ENCODE measurements at places on chromosomes 7 and 10.

DNA sequence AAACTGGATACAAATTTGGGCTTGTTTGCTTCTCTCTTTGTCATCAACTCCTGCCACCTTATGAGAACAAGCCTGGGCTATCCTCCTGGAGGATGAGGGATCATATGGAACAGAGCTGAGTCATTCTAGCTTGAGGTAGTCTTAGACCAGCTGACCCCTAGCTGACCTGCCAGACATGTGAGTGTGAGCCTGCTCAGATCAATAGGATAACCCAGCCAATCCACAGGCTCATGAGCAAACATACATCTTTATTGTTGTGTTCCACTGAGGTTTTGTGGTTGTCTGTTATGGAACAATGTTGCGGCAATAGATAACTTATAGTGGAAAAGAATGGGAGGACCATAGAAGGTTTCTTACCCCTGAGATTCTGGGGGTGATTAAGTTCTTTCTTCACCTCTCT lies 54.5 kb upstream of the FAM180A start:
- no peak for DNase-seq

DNA sequence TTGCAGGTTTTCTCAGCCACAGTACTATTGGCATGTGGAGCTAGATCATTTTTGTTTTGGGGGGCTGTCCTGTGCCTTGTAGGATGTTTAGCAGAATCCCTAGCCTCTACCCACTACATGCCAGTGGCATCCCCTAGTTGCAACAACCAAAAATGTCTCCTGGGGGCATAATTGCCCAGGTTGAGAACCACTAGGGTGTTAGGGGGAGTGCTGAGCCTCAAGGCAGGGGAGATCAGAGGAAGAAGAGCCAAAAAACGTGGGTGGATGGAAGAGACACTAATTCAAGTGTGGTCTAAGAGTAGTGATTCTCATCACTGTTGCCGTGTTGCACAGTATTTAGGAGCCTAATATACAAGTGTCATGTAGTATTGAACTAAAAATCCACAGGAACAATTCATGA lies 31.7 kb upstream of the CCNY start:
- DNase-seq = no peak

- DNase-seq = peak; percentile 49
These were observed 108.0 kb downstream of the GRK5 start for GRCh38 chr10:119315128-119316001.

DNA sequence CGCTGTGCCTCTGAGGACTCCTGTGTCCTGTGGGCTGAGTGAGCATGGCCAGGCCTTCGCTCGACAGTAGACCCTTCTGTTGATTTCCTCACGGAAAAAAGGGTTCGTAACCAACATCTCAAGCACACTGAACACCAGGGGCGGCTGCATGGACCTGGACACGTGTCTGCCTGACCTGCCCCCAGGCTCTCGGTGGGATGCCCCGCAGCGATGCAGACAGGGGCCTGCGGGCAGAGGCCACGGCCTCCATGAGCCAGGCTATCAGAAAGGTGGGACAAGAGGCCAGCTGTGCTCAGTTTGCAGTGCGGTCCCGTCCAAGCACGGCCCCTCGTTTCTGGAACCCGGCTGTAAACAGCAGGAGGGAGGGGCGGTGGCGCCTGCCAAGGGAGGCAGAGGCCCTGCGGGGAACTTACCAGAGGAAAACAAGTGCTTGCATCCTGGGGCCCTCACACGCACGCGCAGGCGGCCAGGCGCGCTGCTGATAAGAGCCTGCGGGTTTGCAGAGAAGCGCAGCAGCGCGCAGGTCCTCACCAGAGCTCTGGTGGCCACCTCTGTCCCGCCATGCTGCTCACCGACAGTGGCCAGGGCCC lies 10.6 kb downstream of the GPR146 start:
- DNase-seq = no peak

DNA sequence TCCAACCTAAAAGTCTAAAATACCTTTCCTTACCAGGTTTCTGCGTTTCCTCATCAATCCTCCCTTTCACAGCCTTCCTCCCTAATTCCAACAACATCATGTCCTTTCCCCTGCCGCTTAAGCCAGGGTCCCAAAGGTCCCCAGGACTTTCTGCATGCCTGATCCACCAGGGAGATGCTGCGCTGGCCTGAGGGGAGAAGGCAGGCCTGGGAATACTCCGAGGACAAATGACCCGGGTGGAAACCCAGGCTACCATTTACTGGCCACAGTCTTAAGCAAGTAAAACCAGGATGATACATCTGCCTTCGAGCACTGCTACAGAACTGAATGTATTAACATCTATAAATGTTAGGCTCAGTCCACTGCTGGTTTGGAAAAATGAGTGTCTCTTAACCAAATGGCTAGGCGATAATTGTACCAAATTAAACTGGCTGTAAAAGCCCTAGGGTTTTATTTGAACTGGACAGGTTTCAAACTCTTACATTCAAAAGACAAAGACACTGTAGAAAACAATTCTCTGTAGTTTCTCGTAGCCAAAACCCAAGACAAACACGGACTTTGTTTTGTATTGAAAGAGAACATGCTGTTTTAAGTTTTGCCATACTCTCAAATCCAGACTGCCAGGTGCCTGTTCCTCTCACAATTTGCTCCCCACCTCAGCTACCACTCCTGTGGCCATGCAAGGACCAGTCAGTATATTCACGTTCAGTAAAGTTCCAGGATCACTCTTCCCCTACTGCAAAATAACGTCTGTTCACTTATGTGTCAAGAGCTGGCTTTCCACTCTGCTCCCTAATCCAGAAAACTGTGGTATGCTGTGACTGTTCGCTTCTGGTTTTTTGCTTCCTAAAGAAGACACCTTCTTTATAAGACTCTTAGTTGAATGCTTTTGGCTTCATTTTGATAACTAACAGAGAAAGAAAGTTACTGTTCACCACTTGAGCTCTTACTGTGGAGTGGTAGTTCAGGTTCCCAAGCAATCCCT lies 145.7 kb downstream of the RNF216 start:
- DNase-seq = no peak

DNA sequence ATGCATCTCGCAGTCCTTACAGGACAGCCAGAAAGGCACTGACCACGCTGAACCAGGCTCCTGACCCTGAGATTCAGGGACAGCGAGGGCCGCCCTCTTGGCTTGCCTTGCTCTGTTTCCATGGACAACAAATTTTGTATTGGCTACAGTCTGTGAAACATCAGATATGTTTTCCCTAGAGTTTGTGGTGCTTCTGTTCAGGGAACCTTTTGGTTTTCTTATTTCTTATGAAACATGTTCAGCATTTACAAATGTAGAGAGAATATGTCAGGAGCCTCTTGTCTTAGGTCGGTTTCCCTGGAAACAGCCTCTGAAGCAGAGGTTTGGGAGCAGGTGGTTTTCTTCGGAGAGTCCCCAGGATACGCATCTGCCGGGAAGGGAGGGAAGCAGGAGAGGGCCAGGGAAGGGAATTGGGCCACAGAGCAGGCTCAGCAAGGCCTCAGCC lies 260.1 kb downstream of the CCDC3 start:
- DNase-seq = no peak

- DNase-seq = no peak
These were observed 25.9 kb upstream of the GOLGA7B start for GRCh38 chr10:97823734-97824133.

DNA sequence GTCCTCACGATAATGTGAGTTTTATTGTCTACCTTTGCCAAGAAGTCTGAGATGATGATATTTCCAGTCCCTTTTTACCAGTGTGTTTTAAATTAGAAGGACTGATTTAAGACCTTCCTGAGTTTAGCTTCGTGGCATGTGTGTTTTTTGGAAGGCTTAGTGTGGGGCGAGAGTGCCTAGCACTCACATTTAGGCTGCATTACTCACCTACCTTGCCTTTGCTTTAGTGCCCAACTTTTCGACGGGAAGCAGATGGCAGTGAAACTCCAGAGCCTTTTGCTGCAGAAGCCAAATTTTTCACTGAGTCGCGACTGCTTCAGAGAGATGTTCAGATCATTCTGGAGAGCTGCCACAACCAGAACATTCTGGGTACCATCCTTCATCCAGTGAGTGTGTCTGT lies 50.9 kb downstream of the SND1 start:
- DNase-seq = no peak

DNA sequence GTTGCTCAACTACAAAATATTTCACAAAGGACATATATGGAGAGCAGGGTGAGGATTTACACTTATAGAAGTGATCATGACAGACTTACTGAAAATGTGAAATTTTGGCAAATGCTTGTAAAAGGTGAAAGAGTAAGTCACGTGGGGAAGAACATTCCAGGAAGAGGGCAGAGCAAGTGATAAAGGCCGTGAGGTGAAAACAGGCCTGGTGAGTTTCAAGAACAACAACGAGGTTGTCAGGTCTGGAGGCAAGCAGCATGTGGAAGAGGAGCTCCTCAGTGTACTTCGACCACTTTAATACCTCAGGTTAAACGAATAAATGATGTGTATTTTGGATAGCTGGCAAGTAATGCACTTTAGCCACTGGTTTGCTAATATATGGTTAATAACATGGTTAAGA lies 706.7 kb downstream of the PCDH15 start:
- DNase-seq = no peak

DNA sequence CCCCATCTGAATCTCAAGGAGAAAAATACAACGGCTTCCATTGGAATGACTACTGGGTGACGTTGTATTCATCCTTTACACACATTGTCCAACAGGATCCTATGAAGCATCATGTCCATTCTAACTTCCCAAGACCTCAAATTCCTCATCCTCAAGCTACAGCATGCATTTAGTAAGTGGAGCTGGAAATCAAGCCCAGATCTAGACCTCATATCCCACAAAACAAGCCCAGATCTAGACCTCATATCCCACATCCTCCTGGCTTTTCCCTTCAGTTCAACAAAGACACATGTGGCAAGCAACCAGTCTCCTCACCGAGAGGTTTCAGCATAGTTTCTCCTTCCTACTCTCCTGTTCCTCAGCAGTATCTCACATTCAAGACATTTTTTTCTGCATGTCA lies 12.2 kb downstream of the IGF2BP3 start:
- no peak for DNase-seq

DNA sequence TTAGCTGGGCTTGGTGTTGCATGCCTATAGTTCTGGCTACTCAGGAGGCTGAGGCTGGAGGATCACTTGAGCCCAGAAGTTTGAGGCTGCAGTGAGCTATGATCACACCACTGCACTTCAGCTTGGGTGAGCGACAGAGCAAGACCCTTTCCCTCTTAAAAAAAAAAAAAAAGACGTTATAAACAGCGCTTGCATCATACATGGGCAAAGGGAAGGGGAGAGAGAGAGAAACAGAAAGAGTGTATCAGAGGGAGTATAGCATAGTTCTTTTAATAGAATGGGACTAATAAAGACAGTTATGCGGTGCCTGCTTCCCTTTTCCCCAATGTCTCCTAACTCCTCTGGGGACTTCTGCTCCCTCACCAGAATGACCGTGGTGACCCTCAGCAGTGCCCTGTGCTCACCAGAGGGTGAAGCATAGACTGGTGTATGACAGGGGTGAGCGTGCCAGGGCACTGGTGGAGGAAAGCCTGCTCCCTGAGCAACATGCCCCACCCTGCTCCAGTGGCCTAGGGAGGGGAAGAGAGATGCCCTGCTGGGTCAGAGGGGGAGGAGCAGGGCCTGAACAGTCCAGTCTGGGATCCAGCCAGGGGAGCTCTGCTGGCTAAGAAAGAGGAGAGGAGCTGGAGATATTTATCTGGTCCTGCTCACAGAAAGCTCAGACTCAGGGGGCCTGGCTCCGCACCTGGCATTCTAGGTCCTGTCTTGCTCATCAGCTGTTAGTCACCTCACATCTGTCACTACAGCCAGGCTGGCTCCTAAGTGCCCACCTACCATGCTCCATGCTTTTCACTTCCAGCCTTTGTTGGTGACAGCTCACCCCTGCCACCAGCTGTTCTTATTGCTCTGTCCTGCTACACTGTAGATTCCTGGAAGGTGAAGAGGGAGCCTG lies 2.2 kb downstream of the PDZD7 start:
- DNase-seq = no peak

GRCh38 chr10:36393801-36394200 lies 731.6 kb upstream of the ANKRD30A start:
- no peak for DNase-seq

DNA sequence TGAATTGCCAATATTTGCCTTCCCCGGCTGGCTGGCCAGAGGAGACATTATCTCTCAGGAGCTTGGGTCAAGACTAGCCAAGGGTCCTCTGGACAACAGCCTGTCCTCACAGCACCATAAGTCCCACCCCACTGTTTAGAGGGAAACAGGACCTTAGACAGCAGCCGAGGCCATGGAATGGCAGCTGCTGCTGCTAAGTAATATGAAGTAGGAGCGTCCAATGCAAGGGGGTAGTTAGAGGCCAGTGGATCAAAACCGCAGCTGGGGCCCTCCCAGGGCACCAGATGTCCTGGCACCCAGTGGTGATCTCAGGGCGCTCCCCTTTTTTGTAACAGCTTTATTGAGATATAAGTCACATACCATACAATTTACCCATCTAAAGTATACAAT lies 12.9 kb upstream of the KCP start:
- DNase-seq = no peak

GRCh38 chr7:21616796-21617436 lies 74.1 kb downstream of the DNAH11 start:
- no peak for DNase-seq

GRCh38 chr10:102240467-102241031 lies 763 bp downstream of the PITX3 start:
- DNase-seq = no peak

DNA sequence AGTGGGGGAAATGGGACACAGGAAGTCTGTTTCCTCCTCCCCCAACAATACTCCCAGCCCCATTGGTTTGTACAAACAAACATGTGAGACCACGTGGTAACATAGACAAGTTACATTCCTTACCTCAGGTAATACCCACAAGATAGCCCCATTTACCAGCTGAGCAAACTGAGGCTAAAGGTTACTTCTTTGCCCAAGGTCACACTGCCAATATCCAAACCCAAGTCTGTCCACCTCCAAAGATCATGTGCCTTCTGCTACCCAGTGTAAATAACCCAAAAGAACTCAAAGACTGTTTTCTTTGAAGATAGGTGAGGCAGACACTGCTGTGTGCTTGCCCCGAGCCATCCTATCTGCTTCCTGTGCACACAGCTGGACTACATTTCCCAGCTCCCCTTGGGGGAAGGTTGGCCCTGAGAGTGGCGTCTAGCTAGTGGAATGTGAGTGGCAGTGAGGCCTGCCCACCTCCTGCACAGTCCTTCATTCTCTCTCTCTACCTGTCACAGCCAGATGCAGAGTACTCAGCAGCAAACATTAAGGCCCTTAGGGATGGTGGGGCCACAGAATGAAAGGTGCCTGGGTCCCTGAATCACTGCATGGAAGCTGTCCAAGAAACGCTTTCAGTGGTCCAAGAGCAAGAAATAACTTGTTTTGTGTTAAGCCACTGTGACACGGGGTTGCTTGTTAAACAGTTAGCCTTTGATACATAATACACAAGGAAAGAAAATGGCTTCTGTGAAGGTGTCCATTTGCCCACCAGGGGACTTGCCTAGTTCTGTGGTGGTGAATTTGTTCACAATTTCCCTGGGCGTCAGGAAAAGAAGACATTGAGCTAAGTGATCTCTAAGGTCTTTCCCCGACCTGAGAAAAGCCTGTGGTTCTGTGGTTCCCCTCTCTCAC lies 257.7 kb upstream of the NFE2L3 start:
- DNase-seq = no peak

- DNase-seq = no peak
These were observed 10.8 kb upstream of the POLM start for GRCh38 chr7:44093102-44093641.
